ENCODE measurements at places on chromosomes 12 and 14. TPM values are rescaled to one million over a fixed set of nuclear protein-coding genes. Genes with fewer than 3 reads are reported as not detected.
A peak's percentile ranks its signal among the peaks of the same experiment; 100 is the strongest.

GRCh38 chr14:98692832-98693231, 579.2 kb downstream of the BCL11B start:
- no peak for DNase-seq

- no peak for DNase-seq
Measured at GRCh38 chr14:79256380-79256779, 954.9 kb downstream of the DIO2 start.

The CAPS2 gene
- total RNA-seq, result 1.8 TPM

GRCh38 chr12:96473394-96474093, 15.8 kb upstream of the CFAP54 start:
- DNase-seq, result no peak

DNA sequence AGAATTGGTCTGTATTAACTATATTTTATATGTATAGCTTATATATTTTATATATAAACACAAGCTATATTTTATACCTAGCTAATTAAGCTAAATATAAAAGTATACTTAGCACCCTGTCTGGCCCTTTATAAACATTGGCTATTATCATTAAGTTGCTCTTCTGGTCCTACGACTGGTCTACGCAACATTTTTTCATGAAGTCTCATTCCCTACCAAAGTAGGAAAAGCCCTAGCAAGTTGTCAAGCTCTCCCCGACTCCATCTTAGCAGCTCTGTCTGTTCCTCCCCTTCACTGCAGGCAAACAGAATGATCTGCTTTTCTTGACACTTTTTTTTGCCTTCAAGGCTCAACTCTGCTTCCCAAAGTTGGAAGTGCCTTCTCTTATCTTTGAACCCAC, 36.7 kb upstream of the ELK3 start:
- DNase-seq, result no peak

- no peak for DNase-seq
Measured at GRCh38 chr12:127396734-127397133, 870.2 kb upstream of the TMEM132C start.

The KRT79 gene
- 1.0 TPM for total RNA-seq

GRCh38 chr12:46693034-46693433, 132.8 kb downstream of the SLC38A4 start:
- DNase-seq, result no peak

DNA sequence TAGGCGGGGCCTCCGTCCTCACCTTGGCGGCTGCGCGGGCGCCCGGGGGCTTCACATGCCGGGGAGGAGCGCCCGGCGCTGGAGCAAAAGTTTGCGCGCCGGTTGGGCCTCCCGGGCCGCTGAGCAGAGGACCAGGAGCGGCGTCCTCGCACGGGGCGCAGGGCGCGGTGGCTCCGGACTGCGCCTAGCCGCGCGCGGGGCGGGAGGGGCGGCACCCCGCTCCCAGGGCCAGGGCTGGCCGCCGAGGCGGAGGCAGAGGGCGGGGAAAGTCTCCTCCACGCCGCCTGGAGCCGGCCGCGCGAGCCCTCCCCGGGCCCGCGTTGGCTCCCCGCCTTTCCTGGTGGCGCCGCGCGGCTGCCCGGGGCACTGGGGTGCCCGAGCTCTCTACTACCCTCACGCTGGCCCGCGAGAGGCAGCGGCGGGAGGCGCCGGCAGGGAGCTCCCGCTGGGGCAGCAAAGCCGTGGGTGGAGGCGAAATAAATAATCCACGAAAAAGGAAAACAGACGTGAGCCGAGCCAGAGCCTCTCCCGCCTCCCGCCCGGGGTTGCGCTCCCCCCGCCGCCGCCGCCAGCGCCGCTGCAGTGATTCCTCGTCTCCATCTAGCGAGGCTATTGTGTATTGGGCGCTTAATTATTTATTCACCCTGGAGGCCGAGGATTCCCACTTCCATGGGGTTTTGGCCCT, 400 bp upstream of the PRIMA1 start:
- no peak for DNase-seq

The NPFF gene
- total RNA-seq, result 0.38 TPM

DNA sequence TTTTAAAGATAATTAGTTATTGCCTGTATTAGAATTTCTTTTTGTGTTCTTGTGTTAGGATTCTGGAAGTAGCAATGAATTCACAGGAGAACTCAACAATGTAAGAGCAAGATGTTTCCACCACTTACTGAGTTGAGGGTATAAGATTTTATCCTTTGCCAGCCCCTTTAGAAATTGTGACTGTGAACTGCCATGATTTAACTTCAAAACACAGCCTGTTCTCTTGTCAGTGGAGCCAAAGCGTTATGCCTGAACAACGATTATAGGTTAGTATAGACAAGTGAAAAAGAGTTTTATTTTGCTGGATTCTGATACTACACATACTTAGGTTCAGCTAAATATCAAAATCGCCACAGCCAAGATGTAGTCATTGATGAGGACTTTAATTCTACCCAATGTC, 101.6 kb downstream of the CRADD start:
- no peak for DNase-seq

GRCh38 chr12:117069101-117069797, 30.0 kb downstream of the TESC start:
- DNase-seq, result no peak

The BMP4 gene
- 0.99 TPM for total RNA-seq

DNA sequence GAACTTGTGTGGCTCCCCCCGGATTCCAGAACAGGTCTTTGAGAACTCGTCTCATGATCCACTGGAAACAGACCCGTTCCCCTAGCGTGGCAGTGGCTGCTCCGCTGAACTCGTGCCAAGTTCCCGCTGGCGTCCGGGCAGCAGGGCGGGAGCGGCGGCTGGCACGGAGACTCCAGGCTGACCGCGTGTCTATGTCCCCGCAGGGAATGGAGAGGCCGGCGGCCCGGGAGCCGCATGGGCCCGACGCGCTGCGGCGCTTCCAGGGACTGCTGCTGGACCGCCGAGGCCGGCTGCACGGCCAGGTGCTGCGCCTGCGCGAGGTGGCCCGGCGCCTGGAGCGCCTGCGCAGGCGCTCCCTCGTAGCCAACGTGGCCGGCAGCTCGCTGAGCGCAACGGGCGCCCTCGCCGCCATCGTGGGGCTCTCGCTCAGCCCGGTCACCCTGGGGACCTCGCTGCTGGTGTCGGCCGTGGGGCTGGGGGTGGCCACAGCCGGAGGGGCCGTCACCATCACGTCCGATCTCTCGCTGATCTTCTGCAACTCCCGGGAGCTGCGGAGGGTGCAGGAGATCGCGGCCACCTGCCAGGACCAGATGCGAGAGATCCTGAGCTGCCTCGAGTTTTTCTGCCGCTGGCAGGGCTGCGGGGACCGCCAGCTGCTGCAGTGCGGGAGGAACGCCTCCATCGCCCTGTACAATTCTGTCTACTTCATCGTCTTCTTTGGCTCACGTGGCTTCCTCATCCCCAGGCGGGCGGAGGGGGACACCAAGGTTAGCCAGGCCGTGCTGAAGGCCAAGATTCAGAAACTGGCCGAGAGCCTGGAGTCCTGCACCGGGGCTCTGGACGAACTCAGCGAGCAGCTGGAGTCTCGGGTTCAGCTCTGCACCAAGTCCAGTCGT, 1.5 kb downstream of the APOLD1 start:
- peak; percentile 62 for DNase-seq

DNA sequence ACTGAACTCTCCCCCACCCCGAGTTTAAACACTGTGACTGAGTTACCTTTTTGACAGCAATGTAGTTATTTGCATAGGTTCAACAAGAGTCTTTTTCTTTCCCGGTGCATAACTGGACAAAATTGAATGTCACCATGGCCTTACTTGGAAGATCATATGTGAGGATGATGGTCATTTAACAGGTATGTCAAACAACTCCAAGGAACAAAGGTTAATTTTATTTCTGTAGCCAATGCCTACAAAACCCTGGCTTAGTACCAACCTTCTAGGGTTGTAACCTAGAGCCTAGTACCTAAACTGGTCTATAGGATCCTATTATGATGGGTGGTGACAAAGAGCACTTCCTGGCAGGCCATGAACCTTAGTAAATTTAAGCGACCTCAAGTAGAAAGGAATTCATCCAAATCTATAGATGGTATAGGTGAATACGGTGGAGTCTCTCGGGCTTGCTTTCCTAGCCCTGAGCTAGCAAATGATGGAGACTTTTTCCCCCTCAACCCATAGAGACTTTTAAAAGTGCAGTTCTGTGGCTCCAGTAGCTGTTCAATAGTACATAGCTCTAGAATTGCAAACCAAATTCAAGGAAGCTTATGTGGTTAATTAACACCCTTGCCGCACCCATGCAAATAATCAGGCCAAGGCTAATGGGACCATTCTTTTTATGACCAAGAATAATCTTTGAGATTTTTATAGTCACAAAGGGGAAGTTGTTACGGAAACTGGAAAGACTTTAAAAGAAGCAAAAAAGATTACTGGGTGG, 89.0 kb downstream of the SLC38A1 start:
- DNase-seq, result no peak

All from thymus (tissue), 14 donors.